ENCODE measurements at places on chromosomes 3 and 15.

GRCh38 chr3:174681784-174682183, 177.3 kb upstream of the NAALADL2 start:
- ATAC-seq = no peak

- ATAC-seq = no peak
Measured at GRCh38 chr3:154427685-154428285, 2.2 kb downstream of the GPR149 start.

GRCh38 chr3:158672215-158673176, at the start of gene LXN:
Gene LXN (minus strand): TSS chr3:158672648. CDS start chr3:158672478, 170 bp downstream.
- ATAC-seq = peak; percentile 98

DNA sequence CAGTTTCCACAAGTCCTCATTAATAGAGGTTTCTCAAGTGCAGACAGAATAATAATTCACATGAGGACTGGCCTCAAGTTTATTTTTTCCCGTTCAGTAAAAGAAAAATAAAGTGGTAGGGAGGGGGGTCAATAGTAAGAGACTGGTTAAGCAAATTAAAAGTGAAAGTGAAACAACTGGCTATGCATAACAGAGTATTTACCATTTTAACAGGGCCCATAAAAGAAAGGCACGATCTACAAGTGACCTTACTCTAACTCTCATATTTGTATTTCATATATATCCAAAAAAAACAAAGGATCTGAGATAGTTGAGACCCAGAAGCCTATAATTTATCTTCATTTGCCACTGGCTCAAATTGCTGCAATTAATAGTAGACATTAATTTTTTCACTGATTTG, 686.3 kb downstream of the NTRK3 start:
- ATAC-seq = no peak

DNA sequence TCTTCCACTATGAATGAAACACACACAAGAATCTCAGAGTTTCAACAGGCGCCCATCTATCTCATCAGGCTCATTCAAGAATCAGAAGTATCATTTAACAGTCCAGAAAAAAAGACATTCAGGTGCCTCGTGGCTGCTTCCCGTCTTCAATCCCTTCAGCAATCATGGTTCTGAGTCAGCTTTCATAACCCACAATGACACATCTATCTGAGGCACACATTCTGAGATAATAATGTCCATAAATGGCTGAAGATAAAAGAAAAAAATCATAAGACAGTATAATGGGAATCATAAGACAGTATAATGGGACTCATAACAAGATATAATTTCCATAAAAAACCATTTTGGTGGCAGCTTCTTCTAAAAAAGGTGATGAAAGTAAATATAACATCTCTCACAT, 52.4 kb downstream of the TNIK start:
- peak; percentile 81 for ATAC-seq

GRCh38 chr15:88450125-88450798, 16.9 kb downstream of the MRPL46 start:
- ATAC-seq = peak; percentile 56

- ATAC-seq = no peak
Measured at GRCh38 chr3:25367025-25367424, 61.0 kb upstream of the RARB start.

GRCh38 chr3:171186817-171187500, 160.4 kb upstream of the SLC2A2 start:
- ATAC-seq = no peak

GRCh38 chr3:45861043-45861719, 19.3 kb upstream of the LZTFL1 start:
- ATAC-seq = peak; percentile 74

DNA sequence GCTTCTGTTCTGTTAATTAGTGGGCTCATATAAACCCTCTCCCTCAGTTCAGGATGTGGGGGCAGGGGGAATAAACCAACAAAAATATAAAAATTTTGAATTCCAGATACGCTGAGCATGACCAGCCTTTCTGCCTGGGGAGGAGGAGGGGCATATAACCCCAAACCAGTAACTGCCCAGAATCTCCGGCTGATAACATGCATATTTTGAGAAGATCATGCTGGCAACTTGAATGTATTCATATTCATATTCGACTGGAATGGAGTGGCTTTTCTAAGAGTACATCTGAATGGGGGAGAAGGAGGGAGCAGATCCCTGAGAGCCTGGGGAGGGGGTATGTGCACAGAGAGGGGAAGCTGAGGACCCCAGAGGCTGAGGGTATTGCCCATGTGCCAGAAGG, 54.5 kb upstream of the LCTL start:
- no peak for ATAC-seq

DNA sequence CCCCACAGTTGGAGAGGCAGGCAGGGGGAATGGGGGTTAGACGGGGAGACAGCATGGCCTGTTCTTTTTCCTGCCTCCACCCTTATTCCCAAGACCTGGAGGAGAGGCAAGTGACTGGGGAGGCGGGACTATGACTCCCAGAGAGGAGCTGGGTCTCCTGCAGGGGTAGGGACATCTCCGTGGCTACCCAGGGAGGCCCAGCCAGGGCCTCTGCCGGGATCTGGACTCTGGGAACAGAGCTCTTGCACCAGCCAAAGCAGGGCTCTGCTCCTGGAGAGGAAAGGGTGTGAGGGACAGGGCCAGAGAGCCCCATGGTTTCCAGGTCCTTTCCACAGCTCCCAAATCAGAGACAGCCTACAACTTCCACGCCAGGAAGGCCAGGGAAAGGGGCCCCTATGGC, 22.8 kb downstream of the CFAP100 start:
- ATAC-seq = no peak

DNA sequence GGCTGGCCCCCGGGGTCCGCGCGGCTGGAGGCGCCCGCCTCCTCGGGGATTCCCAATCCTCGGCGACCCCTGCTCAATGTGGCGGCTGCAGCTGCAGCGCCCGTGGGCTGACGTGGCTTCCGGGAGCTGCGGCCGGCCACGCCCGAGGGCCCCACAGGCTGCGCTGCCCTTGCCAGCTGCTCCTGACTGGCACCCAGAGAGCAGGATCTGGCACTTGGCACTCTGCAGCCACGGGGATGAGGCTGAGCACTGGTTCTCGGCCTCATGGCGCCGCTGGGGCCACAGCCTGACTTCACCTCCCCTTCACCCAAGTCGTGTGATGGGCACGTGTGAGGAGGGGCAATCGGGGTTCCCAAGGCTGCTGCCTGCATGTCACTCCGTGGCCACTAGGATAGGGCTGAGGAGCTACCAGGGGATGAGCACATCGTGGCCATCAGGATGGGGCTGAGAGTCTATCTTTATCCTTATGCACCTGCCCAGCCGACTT, 267.8 kb upstream of the FRG2C start:
- no peak for ATAC-seq

- ATAC-seq = no peak
Measured at GRCh38 chr15:89395461-89395871, 60.8 kb upstream of the POLG start.

GRCh38 chr15:60062826-60063225, 58.7 kb downstream of the FOXB1 start:
- ATAC-seq = no peak

DNA sequence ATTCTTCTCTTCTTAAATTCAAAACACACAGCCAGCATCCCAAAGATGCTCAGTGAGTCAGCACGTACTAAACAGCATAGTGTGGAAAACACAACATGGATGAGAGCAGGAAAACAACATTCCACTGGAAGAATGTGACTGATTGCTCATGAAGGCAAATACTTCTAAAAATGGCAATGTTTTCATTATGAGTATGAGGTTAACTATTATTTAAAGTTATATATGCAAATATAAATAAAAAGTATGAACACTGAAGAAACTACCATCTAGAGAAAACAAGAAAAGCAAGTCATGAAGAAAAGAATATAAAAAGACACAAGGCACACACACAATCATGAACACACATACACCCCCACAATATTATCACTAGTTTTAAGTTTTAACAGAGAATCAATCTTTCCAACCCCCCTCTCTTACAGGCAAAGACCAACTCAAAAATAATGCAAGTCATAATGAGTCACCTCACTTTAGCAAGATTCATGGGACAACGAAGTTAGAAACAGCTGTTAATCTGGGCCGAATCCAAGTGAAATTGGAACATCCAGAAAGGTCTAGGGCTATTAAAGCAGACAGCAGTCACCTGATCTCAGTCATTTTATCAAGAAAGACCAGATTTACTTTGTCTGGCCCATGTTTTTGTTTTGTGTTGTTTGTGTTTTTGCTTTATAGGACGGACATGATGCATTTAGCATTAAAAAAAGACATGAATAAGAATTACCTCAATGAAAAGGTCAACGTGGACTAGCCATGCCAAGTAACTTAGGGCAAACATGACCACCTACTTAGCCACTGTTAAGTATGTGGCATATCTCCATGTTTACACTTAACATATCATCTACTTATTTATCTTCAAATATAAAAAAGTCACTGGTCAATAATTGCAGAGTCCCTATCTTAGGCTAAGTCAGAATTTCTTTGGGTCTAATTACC, 18.1 kb downstream of the GBE1 start:
- no peak for ATAC-seq

DNA sequence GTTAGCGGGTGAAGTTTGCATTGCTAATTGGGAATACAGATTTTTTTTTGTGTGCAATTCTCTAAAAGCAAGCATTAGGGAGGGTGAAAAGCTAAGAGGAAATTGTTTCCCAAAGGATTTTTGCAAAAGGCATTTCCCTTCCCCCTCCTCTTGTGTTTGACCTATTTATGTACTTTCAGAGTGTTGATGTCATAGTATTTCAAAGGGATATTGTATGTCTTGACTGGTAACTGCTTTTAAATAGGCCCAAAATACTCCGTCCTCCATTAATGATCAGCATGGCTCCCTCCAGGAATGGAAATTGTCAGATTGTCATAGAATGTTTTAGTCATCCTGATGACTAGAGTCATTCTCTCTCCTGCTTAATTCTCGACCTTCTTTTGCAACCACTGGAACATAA, 32.4 kb downstream of the TRIM71 start:
- no peak for ATAC-seq

GRCh38 chr15:78634210-78635145, 6.5 kb downstream of the CHRNB4 start:
- ATAC-seq = no peak

- ATAC-seq = no peak
Measured at GRCh38 chr15:90790057-90790456, 72.9 kb downstream of the BLM start.

DNA sequence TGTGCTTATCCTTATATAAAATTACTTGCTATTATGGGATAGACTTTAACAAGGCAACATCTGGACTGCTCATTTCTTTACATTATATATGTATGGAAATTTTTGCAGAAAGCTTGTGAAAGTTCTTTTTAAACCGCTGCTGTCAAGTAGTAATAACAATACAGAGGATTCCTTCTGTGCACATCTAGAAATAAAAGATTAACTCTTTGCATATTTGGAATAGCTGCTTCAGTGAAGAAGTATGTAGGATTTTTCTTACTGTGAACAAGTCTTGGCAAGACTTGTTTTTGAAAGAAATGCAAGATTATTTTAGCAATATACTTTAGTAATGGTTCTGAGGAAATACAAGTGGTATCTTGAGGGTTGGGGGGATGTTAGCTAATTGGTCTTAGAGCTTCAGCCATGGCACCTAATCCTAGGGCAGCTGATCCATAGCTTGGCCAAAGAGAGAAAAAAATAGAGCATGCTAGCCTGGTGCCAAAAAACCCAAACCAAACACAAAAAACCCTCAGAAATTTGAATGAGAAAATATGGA, 4.3 kb downstream of the PRKCI start:
- ATAC-seq = no peak

- ATAC-seq = no peak
Measured at GRCh38 chr15:77571741-77572140, 61.0 kb downstream of the LINGO1 start.

- ATAC-seq = no peak
Measured at GRCh38 chr3:81544385-81544784, 217.1 kb downstream of the GBE1 start.

DNA sequence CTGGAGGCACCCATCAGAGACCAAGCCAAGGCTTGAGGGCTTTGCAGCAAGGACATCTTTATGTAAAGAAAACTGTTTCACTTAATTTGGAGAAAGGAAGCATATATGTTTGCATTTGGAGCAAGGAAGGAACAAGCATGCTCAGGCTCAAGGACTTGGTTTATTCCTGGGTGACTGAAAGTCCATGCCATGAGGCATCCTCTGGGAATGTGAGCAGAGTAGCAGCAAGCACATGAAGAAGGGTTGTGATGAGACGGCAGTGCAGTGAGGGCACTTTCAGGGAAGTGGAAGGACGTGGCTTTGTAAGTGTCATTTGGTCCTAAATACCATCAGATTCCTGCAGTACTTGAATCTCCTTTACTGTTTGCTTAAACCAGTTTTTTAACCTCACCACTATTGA, 26.8 kb downstream of the POLG start:
- ATAC-seq = no peak

DNA sequence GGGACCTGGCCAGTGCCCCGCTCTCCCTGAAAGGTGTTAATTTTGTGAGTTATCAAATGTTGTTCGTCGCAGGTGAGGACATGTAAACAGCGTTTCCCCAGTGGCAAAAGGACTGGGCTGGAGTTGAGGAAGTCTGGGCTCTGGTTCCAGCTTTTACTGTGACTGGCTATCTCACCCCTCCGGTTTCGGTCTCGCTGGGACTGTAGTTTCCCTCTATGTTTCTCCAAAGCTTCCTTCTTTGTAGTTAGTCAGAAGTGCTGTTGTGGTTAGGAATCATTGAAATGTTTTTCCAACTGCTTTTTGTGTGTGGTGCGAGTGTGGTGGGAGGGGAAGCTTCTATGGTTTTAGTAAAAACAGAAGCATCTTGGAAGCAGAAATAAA, 990 bp upstream of the CLDN1 start:
- ATAC-seq = no peak

GRCh38 chr3:139601191-139601961, 61.8 kb upstream of the RBP1 start:
- no peak for ATAC-seq

GRCh38 chr3:70871909-70872656, 559.6 kb upstream of the MDFIC2 start:
- no peak for ATAC-seq

GRCh38 chr15:70863450-70864218, 9.7 kb upstream of the LARP6 start:
- ATAC-seq = no peak

GRCh38 chr15:28961391-28961790, 75.6 kb downstream of the APBA2 start:
- no peak for ATAC-seq

GRCh38 chr15:90078965-90079364, 23.3 kb downstream of the IDH2 start:
- peak; percentile 18 for ATAC-seq

GRCh38 chr3:74409066-74409465, 205.4 kb downstream of the CNTN3 start:
- ATAC-seq = no peak

GRCh38 chr15:61936528-61937195, 123.6 kb downstream of the VPS13C start:
- ATAC-seq = no peak

DNA sequence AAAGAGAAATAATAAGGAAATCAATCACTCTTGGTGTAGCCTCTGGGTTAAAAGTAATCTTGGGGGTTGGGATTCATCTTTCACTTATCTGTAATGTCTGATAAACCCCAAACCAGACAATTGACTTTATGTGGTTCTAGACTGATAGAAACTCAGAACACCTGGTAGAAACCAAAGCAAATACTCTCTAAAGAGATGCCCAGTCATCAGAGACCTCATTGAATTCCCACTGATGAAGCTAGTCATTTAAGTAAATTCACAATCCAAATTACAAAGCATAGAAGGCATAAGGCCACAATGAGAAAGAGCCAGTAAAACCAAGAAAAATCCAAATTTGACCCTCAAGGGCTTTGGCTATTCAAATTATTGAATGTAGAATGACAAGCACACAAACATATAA, 250.6 kb downstream of the MBNL1 start:
- ATAC-seq = no peak

Measured in activated CD4-positive, CD25-positive, alpha-beta regulatory T cell treated with anti-CD3 and anti-CD28 coated beads, Interleukin-2, amount 50 U/mL, for 24 hours (primary cell).